Glomerular endothelial cell (primary cell): ENCODE measurements at places on chromosomes 2 and 18.

GRCh38 chr18:54968807-54969206 lies 9.5 kb upstream of the CCDC68 start:
- DNase-seq: no peak

DNA sequence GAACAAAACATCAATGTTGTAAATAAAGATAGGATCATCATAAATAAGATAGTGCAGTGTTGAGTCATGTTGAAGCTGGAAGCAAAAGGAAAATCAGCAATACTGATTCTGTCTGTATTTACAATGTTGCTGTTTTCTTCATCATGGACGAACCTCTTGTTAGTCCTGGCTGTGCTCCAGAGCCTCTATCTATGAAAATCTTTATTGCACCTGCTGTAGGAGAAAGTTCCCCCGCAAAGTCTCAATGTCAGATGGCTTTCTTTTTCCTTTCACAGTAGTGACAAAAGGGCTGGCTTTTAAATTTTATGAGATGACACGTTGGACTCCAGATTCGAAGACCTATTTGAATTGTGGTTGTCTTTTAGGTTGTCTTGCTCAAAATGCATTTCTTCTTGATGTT lies 98.5 kb upstream of the LRRTM1 start:
- no peak for DNase-seq

GRCh38 chr2:229562472-229563127 lies 151.8 kb downstream of the DNER start:
- no peak for DNase-seq

DNA sequence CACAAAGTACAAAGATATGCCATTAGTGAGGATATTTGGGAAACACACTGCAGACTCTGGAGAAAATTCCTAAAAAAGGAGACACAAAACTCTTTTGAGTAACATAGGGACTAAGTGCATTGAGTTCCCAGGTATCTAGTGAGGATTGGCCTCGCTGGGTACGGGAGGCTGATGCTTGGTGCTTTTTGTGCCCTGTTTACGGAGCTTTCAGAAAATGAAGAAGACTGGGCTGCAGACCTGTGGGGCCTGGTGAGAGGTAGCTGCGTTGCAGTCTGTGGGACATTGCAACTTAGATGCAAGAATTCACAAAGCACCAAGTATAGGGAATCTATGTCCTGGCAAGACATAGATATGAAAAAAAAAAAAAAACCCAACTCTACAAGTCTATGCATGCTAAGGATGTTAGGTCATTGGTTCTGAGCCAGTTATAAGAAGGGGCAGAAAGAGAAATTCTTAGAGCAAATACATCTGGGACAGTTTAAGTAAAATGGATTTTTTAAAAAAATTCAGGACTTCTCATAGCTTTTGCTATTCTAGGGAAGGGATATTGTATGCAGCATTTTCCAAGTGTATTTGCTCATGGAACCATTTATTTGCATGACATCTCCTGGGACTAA lies 156.0 kb downstream of the SLC4A3 start:
- no peak for DNase-seq

GRCh38 chr2:60383401-60384143 lies 169.9 kb downstream of the BCL11A start:
- DNase-seq: no peak

DNA sequence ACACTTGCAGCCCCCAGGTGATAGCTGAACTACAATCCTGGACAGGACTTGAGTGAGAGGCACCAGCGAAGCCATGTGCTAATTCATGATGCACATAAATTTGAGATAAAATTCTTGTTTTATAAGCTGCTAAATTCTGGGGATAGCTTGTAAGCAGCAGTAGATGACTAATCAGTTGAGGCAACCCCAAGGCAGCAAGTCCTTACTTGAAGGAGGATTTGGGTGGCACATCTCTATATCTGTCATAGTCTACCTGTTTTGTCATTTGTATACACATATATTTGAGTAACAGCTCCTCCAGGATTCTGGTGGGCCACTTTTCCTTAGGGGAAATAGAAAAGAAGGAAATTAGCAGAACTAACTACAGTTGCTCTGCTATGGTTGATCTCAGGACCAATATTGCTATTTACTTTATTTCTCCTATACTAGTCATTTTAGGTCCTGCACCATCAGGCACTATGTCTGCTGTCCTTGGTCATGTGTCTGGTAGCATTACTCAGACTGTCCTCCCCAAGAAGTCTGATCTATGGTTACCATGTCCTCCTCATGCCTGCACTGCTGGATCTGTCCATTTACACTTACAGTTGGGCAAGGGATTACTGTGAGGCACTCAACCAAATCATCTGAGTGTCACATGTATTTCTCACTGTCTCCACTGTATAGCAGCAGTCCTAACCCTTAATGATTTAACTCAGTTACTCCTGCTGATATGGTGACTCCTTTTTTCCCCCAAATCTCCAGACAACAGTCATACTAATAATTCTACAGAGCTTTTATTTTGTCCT lies 436.0 kb upstream of the CWC22 start:
- no peak for DNase-seq

- DNase-seq: no peak
These were observed 27.8 kb upstream of the KCNF1 start for GRCh38 chr2:10883801-10884478.

- no peak for DNase-seq
These were observed 40.9 kb upstream of the ASPRV1 start for GRCh38 chr2:70002241-70002899.

DNA sequence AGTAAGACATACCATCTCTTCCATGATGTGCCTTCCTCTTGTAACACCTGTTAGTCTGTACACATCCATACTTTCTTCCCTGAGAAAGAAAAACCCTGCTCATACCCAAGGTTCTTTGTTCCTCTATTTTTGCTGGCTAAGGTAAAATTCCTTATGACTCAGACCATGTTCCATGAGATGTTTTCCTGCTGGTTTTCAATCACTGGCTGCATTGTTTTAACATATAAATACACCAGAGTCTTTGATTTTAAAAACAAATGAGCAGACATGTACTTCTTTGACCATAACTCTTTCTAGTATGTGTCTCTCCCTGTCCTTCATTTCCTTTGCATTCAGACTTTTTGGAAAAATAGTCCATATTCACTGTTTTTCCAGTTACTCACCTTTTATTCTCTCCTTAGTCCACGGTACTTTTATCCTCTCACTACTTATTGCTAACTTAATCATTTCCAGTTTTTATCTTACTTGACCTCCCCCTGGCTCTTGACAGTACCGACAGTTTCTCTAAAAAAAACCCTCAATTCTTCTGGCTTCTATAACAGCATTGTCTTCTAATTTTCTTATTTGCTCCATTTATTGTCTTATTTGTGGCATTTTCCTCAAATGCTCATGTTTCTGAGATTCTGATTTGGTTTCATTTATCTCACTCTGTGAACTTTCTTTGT lies 4.3 kb downstream of the VAPA start:
- DNase-seq: peak; percentile 71

DNA sequence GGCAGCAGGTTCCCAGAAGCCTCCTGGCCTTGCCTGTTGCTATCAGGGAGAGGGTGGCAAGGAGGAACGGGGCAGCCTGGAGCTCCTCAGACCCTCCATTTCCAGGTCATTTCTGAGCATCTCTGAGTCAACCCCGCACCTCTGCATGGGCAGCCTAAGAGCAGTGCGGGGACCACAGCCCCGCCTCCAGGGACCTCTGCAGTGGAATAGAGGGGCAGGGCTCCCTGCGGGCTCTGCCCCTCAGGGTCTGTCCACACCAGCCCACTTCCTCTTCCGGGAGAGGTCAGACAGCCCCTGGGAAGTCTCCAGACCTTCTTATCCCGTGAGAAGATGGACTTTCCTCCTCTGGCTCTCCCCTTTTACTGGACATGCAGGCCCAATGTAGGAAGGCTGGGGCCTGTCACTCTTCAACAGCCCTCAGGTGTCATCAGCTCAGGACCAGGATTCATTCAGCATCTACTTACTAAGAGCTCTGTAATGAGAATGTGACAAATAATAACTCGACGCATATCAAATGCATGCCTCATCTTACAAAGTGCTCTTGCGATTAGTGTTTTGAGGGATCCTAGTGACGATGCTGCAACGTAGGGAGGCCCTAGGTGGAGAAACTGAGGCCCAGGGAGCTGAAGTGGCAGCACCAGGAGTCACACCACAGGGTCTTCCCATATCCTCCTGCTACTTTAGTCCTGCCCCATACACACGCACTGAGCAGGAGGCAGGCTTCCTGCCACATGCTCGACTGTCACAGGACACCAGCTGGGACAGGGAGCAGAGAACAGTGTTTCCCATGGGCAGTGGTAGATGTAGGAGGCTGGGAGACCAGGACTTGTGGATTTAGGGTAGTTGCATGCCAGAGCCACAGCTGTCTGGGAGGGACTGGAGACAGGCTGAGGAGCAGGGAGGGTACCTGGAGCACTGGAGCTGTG lies 28.0 kb downstream of the SH2D6 start:
- no peak for DNase-seq

- DNase-seq: no peak
These were observed 676.4 kb downstream of the ARHGAP15 start for GRCh38 chr2:143805666-143806065.

DNA sequence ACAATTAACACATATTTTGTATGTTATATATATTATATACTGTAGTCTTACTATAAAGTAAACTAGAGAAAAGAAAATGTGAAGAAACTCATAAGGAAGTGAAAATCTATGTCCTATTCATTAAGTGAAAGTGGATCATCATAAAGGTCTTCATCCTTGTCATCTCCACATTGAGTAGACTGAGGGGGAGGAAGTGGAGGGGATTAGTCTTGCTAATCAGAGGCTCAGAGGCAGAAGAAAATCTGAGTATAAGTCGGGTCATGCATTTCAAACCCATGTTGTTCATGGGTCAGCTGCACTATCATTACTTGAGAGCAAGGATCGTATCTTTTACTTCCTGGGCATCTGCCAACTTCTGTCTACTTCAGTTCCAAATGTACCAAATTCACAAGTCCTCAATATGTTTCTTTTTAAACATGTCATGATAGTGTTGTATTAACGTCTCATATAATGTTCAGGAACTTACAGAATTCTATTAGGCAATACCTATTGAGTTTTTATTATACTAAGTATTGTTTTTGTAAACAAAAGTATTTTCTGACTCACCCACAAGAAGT lies 208.9 kb upstream of the BOD1L2 start:
- DNase-seq: no peak
